Stimulated activated CD8-positive, alpha-beta memory T cell treated with anti-CD3 and anti-CD28 coated beads, Interleukin-4, amount 100 ng/mL, for 4 hours (primary cell): ENCODE measurements at places on chromosomes 16 and 17.

DNA sequence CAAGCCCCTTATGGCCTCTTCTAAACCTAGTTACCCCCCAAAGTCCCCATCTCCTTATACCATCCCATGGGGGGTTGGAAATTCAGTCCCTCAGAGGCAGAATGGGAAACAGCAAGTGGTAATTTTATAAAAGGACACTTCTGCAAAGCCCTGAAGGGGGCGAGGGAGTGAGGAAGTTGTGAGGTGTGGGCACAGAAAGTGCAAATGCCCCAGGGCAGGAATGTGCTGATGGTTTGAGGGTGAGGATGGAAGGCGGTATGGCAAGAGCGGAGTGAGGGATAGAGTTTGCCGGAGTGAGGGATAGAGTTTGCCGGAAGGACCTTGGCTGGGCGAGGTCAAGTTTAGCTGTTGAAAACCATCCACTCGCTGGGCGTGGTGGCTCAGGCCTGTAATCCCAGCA lies 52.7 kb downstream of the HAPSTR1 start:
- DNase-seq = no peak

GRCh38 chr16:67170168-67170948 lies at the start of gene NOL3:
NOL3 (plus strand) TSS chr16:67170538.
- no peak for DNase-seq

- DNase-seq = no peak
These were observed 19.3 kb downstream of the TMEM11 start for GRCh38 chr17:21194703-21195102.

- DNase-seq = no peak
These were observed 249.9 kb upstream of the MON1B start for GRCh38 chr16:76941113-76941512.

- DNase-seq = no peak
These were observed 12.7 kb downstream of the NDUFAF8 start for GRCh38 chr17:81251709-81252301.

DNA sequence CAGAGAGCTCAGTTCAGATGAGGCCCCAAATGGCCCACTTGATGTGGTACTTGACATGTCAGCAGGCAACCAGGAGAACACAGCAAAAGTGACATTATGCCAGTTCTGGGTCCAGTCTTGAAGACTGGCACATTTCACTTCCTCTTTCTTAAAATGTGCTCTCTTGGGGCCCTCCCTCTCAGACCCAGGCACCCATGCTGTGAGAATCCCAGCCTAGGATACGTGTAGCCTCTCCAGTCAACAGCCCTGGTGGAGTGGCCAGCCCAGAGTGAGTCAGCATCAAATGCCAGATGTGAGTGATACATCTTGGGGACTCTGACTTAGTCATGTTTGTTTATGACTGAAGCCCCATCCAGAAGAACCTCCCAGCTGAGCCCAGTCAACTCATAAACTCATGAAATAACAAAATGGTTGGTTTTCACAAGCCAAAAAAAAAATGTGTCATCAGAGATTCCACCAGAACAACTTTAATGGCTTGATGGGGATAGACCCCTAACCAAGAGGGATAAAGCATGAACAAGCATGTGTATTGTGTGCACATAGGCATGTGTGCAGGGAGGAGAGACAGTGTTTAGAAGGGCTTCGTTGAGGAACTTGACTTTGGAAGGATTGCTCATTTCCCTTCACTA lies 82.5 kb upstream of the TNRC6C start:
- DNase-seq = no peak

- DNase-seq = no peak
These were observed 9.2 kb upstream of the PRR29 start for GRCh38 chr17:63988741-63989621.

- no peak for DNase-seq
These were observed 1.1 kb downstream of the DHRS11 start for GRCh38 chr17:36592716-36593321.

GRCh38 chr17:37551788-37552187 lies 57.4 kb downstream of the SYNRG start:
- DNase-seq = no peak

- DNase-seq = no peak
These were observed 384.6 kb downstream of the CNTNAP4 start for GRCh38 chr16:76661691-76662235.

DNA sequence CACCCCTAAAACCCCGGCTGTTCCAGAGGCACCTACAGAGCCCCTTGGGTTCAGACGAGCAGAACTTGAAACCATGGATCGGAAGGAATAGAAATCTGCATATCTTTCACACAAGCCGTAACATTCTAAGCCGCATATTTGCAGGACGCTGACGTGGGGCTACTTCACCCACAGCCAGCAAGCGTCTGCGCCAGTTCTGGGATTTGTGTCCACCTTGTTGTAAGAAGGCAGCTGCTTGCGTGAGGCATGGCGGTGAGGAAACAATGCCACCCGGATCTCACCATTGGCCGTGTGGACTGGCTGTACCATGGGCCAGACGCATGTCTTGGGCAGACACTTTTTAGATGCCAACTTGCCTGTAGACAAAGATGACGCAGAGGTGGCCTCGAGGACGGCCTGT lies 34.5 kb downstream of the TNFRSF13B start:
- DNase-seq = no peak

GRCh38 chr16:11157143-11157542 lies 98.9 kb downstream of the SOCS1 start:
- DNase-seq = no peak

DNA sequence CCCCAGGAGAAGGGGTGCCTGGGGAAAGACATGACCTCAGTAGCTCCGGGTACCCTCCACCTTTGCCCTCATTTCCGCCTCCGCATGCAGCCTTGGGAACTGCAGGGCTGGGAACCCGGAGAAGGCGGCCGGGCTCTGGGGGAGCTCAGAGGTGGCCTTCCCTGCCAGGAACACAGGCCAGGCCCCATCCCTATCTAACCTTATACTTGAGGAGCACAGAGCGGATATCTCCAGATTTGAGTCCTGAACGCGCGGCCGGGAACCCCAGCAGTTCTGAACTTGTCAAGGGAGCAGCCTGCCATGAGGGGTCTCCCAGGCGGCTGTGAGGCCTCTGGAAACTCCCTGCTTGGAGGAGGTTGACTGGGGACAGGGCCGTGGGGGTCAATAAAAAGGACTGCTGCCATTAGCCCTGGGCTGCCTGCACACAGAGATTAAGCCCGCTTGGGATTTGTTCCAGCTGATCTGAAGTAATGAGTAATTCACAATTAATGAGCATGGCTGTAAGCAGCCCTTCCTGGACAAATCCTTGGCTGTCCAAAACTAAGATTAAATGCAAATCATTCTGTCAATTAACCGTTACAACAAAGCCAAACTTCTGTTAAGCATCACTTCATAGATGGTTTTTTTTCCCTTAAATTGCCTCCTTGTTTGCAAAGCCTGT lies 26.3 kb upstream of the METRNL start:
- DNase-seq = no peak

GRCh38 chr17:66172691-66173223 lies 19.2 kb downstream of the CEP112 start:
- no peak for DNase-seq

DNA sequence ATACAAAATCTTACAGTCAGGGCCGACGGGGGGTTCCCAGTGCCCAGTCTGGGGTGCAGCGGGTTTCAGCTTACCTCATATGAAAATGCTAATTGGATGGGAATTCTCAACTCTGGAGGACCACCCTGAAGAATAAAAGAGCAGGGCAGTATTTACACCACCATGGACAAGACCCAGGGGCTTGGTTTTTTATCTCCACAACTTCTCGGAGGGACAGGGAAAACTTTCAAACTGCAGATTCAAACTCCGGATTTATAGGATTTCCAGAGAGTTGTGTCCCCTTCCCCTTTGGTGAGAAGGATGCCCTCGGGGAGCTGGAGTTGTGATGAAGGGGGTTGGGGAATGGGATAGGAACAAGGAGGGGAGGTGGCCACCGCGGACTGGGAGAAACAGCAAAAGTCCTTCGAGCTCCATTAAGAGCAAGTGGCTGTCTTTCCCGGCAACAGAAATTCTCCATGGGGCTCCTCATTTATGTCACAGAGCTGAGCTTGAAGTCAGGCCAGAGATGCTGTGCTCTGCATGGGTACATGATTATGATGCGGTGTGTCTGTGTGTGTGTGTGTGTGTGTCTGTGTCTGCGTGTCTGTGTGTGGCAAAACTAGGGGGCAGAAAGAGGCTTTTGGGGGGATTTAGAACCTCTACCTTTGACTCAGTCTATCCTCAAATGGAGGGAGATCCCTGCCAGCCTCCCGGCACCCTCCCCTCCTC lies 15.7 kb downstream of the FOXL1 start:
- DNase-seq = no peak

- no peak for DNase-seq
These were observed 10.7 kb upstream of the CBX4 start for GRCh38 chr17:79849953-79850352.

GRCh38 chr16:54340531-54340930 lies 53.9 kb upstream of the IRX3 start:
- no peak for DNase-seq

GRCh38 chr16:25222959-25223358 lies 6.2 kb downstream of the AQP8 start:
- DNase-seq = no peak

GRCh38 chr16:81612351-81613163 lies 166.5 kb upstream of the PLCG2 start:
- DNase-seq = no peak
